ENCODE measurements at places on chromosomes 1 and 21.

DNA sequence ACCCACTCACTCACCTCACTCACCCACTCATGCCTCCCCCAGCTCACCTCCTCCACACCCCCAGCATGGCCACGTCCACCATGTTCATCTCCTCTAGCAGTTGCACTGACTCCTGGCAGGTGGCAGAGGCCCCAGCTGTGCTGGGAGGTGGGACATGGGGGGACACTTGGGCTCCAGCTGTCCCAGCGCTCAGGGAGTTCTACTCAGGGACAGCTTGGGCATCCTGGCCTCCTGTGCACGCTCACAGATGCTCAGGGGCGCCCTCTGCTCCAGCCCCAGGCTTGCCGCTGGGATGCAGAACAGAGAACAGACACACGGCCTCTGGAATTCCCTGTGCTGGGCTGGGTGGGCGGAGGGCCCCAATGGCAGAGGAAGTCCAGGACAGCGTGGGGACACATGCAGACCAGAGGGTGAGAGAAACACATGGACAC, 5.2 kb downstream of the KRTAP10-8 start:
- no peak for DNase-seq

- no peak for DNase-seq
These were observed 128.1 kb downstream of the PLXNA2 start for GRCh38 chr1:208115924-208116640.

DNA sequence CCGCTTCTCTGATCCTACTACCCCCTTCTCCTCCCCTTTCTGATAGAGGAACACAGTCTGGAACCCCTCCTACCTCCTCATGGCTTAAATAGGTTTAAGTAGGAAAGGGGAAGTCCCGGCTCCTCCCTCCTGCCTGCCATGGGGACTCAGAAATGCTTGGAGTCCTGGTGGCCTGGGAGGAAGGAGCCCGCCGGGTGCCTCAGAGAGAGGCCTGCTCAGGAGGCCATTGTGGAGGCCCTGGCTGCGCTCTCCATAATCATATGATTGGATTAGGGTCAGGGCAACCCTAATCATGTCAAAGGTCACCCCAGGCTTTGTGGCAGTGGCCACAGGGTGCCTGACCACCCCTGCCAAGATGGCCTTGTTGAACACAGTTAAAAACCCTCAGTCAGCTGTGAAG, 29.0 kb downstream of the WNT3A start:
- no peak for DNase-seq

- no peak for DNase-seq
These were observed 32.2 kb downstream of the PADI6 start for GRCh38 chr1:17404034-17404684.

DNA sequence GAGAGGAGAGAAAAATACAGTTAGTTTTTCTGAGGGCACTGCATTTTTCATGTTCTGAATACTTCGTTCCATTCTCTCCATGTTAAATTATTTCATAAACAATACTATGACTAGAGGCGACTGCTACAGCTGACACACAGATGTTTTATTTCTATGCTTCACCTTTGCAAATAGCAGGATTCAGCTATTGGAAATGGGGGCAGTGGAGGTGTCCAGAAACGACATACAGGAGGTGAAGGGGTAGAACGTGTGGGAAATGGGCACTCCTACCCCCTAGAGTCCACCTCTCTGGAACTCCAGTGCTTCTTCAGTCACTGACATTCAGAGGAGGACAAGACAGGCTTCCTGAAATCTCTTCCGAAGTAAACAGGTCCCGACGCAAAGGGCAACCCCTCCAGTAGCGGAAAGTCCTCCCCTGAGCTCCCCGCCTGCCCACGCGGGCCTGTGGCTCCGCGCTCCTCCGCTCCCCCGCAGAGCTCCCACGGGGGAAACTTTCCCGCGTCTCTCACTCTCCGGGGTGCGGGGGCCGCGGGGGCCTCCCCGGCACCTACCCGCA, 480 bp downstream of the DPYD start:
- DNase-seq = no peak

Measured in stimulated activated CD4-positive, alpha-beta T cell treated with anti-CD3 and anti-CD28 coated beads, Interleukin-1b, Interleukin-23, amount 100 ng/mL, for 1 hour (primary cell).